Activated naive CD4-positive, alpha-beta T cell treated with anti-CD3 and anti-CD28 coated beads for 36 hours (primary cell): ENCODE measurements at places on chromosomes 6 and 20. TPM values are rescaled to one million over a fixed set of nuclear protein-coding genes. Genes with fewer than 3 reads are reported as not detected.

The HSPA1L gene
- total RNA-seq: 0.95 TPM

The MUC21 gene
- not detected for total RNA-seq

The LY6G6D gene
- total RNA-seq: not detected

The FILIP1 gene
- total RNA-seq: not detected

DNA sequence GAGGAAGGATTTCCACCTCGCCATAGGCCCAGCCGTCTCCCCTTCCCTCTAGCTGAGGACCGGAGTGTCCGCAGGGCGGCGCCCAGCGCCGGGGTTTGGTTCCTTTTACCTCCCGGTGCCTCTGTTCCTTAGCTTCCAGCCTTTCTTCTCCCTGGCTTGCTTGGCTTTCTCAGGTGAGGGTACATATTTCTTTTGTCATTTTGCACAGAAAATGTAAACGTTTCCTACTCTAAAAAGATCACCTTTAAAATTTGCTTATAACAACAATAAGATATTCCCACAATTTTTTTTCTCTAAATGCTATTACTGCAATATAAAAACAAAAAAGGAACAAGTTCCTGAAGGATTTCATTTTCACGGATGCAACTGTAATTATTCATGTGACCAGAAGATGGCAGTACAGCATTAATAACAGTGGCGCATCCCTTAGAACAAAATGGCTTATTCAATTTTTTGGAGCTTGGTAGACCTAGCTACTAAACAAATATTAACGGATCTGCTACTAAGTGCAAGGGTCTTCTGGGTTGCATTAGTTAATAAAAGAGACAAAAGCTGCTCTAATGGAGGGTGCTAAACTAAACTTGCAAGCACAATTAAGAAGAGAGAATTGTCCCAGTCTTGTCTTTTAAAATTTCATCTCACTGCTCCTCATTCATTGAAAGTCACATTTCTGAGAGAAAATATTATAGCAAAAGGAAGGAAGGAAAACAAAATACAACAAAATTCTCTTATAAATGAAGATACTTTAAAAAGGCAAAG, 172.9 kb downstream of the ADGRG6 start:
- peak; percentile 10 for DNase-seq

DNA sequence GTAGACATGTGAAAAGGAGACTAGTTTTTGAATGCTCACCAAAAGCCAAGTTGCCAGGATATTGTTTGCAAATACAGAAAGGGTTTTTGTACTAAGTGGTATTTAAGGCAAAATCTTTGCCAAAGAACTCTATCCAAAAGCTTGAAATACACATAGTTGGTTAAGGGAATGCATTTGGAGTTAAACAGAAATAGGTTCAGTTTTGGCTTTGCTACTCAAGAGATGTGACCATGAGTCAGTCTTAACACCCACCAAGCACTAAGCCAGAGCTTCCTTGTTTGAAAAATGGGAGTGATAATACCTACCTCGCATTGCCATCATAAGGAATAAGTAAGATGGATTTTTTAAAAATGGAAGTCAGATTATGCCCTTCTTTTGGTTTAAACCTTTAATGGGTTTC, 191.7 kb upstream of the LAMP5 start:
- DNase-seq: no peak

- no peak for DNase-seq
Measured at GRCh38 chr20:47336129-47336754, 20.3 kb downstream of the ZMYND8 start.
